ENCODE measurements at places on chromosomes 6 and 20.
A peak's percentile ranks its signal among the peaks of the same experiment; 100 is the strongest.

DNA sequence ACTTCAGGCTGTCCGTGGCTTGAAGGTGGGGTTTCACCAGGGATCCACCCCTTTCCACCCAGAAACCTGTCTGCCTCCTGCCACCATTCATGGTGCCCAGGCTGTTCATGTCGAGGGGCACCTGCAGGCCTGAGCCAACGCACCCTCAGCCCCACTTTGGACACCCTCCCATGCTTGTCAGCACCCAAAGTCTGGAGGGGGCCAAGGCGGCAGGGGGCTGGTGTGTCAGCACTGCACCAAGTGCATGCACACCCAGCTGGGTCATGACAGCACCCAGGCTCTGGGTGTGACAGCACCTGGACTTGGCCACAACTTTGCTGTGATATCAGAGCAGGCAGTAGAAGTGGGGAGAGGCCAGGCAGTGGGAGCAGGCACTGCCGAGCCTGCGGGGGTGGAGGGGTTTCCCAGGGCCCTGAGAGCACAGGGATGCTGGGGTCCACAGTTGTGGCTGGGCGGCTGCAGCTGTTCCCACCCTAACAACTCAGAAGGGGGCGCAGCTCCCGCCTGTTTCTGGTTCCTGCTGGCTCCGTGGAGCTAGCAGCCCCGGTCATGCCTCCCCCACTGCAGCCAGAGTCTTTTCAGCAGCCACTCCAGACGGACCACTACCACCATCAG lies 33.3 kb upstream of the GRM4 start:
- no peak for DNase-seq

- DNase-seq: no peak
These were observed 10.3 kb downstream of the RPP21 start for GRCh38 chr6:30355281-30355680.

GRCh38 chr20:39988991-39989390 lies 700.0 kb downstream of the MAFB start:
- no peak for DNase-seq

DNA sequence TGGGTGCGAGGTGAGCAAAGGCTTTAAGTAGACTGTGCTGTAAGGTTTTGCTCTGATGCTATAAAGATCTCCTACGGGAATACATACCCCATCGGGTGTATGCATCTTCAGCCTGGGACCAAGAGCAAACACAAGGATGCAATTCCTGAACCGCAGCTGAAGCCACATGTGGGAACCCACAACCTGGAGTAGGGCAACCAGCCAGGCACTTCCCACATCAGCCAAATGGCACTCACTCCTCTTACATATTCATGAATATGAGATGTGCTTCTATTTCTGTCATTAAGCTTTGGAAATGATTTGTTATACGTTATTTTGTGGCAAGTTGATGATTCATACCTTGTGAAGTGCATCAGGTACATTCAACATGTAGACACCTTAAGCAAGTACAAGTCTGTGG lies 619.2 kb downstream of the C6orf118 start:
- DNase-seq: no peak

DNA sequence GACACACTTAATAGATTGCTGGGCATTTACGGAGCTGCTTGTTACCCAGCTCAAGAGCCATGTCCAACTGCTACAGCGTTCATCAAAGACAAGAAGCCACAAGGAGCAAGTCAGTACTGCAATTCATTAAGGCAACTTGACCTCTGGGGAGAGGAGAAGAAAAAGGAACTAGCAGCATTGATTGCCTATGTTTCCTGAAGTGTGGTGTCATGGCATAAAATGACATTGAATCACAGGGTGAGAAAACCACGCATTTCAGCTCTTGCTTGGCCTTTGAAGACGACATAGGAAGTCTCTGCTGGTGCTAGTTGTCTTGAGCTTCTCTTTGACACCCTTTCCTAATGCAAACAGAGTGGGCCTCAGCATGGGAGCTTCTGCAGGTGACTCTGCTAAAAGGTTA lies 139.1 kb downstream of the CDH26 start:
- no peak for DNase-seq

- DNase-seq: no peak
These were observed 1343.3 kb upstream of the GJE1 start for GRCh38 chr6:140789466-140789865.

GRCh38 chr20:25090492-25091429 lies 8.8 kb upstream of the VSX1 start:
- peak; percentile 82 for DNase-seq

- no peak for DNase-seq
These were observed 189.2 kb upstream of the FERMT1 start for GRCh38 chr20:6311841-6312655.

GRCh38 chr6:132910759-132911158 lies 96.4 kb downstream of the RPS12 start:
- DNase-seq: no peak

Data from activated naive CD4-positive, alpha-beta T cell treated with anti-CD3 and anti-CD28 coated beads, Interleukin-2, amount 10 ng/mL, durations not matched to agents 7 days and 5 days (primary cell).